ENCODE measurements at places on chromosomes 3 and 15.

- no peak for DNase-seq
Measured at GRCh38 chr15:72781631-72782030, 1.9 kb downstream of the ADPGK start.

GRCh38 chr3:14377838-14378169 is 24.6 kb upstream of the SLC6A6 start:
- no peak for DNase-seq

GRCh38 chr3:188194332-188194731 is 40.4 kb downstream of the LPP start:
- DNase-seq = no peak

- no peak for DNase-seq
Measured at GRCh38 chr3:144270100-144270499, 298.5 kb downstream of the DIPK2A start.

DNA sequence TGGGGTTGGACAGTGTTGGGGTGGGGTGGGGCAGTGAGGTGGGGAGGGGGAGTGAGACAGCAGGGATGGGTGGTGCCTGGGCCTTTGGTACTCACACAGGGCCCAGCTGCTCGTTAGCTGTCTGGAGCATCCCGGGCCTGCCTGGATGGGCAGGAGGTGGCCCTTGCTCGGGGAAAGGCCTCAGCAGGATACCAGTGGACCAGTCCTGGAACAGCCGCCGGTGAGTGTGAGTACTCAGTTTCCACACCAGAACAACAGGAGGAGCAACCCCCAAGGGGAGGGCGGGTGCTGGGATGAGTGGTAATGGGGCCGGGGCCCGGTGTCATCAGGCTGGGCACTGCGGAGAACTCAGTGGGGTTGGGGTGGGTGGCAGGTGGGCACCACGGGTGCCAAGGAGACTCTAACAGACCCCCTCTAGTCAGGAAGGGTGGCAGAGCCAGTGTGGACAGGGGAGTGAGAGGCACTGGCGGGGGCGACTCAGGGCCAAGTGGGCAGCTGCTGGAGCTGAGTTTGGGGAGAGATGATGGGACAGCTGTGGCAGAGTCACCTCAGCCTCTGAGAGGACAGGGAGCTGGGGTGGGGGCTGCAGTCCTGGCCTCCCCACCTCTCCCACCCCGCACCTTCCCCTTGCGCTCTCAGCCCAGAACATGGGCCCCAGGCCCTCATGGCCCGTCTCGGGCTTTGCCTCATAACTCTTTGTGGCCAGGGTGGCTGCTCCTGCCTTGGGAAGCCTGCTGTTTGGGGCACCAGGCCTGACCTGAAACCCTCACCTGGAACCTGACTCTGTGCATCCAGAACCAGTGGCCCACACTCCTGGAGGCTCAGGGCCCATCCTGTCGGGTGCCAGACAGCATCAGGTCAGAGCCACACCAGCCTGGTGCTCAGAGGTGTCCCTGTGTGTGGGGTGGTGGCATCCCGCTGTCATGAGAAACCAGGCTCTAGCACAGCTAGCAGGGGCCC is 52.1 kb upstream of the PRR23E start:
- no peak for DNase-seq

GRCh38 chr3:29307295-29307694 is 26.4 kb downstream of the RBMS3 start:
- DNase-seq = no peak
